T-cell (primary cell): ENCODE measurements at places on chromosomes 6 and 20. TPM values are rescaled to one million over a fixed set of nuclear protein-coding genes. Genes with fewer than 3 reads are reported as not detected.

- H3K4me3 ChIP-seq: no peak overlapping the region
- H3K36me3 ChIP-seq: no peaks in the 10 kb centered on the region
- H3K27ac ChIP-seq: no peak overlapping the region
- H3K4me1 ChIP-seq: no peaks in the 10 kb centered on the region
- peaks cover 2% of the 10 kb centered on the region for H3K27me3 ChIP-seq
Observed at GRCh38 chr20:25549843-25550477, 35.4 kb downstream of the NINL start.

KIF13A gene
- 0.86 TPM for total RNA-seq

GRCh38 chr20:35560105-35560511 lies 18.2 kb downstream of the ERGIC3 start:
- no peaks in the 10 kb centered on the region for H3K4me1 ChIP-seq
- H3K27me3 ChIP-seq: no peaks in the 10 kb centered on the region
- H3K36me3 ChIP-seq: peaks cover 16% of the 10 kb centered on the region
- no peak overlapping the region for H3K27ac ChIP-seq
- no peak overlapping the region for H3K4me3 ChIP-seq

TUBB gene
- 118 TPM for total RNA-seq

DNA sequence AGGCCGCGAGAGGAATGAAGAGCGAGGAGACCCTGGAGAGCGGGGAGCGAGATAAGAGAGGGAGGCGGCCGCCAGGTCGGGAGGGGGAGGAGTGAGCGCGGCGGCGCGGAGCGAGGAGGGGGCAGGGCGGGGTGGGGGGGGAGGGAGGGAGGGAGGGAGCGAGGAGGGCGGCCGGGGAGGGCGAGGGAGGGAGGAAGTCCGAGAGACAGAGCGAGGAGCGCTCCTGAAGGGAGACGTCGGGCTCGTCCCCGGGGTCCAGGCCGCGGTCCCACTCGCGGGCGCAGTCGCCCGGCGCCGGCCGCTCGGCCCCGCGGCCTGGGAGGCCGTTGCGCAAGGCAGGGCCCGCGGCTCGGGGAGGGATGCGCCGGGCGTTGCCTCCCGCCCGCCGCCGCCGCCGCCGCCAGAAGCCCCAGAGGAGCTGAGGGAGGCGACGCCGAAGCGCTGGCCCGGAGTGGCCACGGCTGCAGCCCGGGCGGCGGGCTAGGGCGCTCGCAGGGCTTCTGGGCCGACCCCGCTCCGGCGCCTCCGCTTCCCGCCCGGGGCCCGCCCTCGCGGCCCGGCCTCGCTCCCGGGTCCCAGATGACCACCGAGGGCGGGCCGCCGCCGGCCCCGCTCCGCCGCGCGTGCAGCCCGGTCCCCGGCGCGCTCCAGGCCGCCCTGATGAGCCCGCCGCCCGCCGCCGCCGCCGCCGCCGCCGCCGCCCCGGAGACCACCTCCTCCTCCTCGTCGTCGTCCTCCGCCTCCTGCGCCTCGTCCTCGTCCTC lies at the start of gene FOXF2:
Gene FOXF2 (plus strand): TSS at position 208 of the 764 bp plus-strand sequence. CDS start 372 bp downstream, at position 580.
- DNase-seq: no peak
- H3K36me3 ChIP-seq: no peaks in the 10 kb centered on the region
- no peak within 1 kb of the TSS for H3K27ac ChIP-seq

GRCh38 chr6:13280254-13280653 lies 48.1 kb downstream of the TBC1D7 start:
- DNase-seq: no peak
- H3K27ac ChIP-seq: no peak overlapping the region
- no peaks in the 10 kb centered on the region for H3K36me3 ChIP-seq

- no peak for DNase-seq
- H3K27ac ChIP-seq: no peak overlapping the region
- H3K4me3 ChIP-seq: no peak overlapping the region
- H3K4me1 ChIP-seq: no peaks in the 10 kb centered on the region
- no peaks in the 10 kb centered on the region for H3K27me3 ChIP-seq
Observed at GRCh38 chr6:72081871-72082270, 195.5 kb downstream of the RIMS1 start.

KPNA5 gene
- 43.6 TPM for total RNA-seq

DNA sequence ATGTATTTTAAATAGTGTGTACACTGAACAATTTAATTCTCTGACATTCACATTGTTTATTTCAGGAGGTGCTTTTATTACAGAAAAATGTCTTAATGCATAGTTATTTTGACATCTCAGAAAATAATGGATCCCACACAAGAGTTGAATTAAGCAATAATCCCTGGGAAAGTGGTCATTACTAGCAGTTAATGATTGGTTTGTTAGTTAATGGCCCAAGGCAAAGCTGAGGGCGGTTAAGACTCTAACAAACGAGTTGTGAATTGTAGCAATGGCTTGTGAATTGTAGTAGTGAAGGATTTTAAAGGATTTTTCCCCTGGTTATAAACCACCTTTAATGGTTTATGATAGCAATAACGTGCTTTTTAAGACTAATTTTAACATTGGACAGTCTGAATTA lies 1316.0 kb upstream of the GJE1 start:
- no peaks in the 10 kb centered on the region for H3K4me1 ChIP-seq
- no peak overlapping the region for H3K4me3 ChIP-seq
- H3K36me3 ChIP-seq: no peaks in the 10 kb centered on the region
- H3K27me3 ChIP-seq: no peaks in the 10 kb centered on the region

DNA sequence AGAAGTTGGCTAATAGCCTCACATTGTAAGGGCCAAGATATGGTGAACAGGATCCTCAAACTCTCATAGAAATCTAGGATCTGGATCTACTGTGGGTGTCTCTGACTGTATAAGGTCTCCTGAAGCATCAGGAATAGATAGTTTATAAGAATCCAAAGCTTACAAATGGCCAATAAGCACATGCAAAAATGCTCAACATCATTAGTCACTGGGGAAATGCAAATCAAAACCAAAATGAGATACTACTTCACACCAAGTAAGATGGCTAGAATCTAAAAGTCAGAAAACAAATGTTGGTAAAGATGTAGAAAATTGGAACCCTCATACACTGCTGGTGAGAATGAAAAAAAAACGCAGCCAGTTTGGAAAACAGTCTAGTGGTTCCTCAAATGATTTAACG lies 14.3 kb upstream of the RNF182 start:
- no peaks in the 10 kb centered on the region for H3K27me3 ChIP-seq
- DNase-seq: no peak
- no peak overlapping the region for H3K27ac ChIP-seq

CUL7 gene
- total RNA-seq: 15.9 TPM

TRIM10 gene
- total RNA-seq: not detected

DNA sequence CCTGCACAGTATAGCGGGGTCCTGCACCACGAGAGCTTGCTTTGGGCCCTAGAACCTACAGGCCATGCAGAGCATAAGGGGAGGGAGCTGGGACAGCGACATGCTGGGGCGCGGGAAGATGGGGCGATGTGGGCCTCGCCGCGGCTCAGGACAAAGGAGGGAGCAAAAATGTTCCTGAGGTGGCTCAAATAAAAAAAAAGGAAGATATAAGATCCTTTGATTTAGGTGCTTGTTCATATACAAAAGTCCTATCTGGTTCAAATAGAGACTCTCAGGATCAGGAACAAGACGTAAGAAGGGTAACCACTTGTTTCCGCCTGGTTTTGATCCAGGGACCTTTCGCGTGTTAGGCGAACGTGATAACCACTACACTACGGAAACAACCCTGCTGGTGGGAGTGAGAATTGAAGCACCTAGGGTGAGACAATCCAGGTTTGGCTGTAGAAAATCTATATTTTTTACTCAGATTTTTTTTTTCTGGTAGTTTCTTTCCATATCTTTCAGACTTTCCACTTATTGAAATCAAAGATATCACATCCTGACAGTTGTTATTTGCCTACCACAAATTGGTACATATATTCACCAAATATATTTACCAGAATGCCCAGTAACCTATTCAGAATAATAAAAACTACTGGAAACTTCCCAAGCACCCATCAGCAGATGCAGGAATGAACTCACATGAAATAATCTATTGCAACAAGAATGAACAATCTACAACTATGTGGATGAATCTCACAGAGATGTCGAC lies 177.9 kb upstream of the ZNF184 start:
- H3K4me1 ChIP-seq: no peaks in the 10 kb centered on the region
- H3K27ac ChIP-seq: no peak overlapping the region
- no peak overlapping the region for H3K4me3 ChIP-seq
- DNase-seq: no peak
- H3K27me3 ChIP-seq: peaks cover 40% of the 10 kb centered on the region
- H3K36me3 ChIP-seq: no peaks in the 10 kb centered on the region

GRCh38 chr6:151663559-151663958 lies 143.9 kb upstream of the ESR1 start:
- H3K4me1 ChIP-seq: no peaks in the 10 kb centered on the region
- H3K4me3 ChIP-seq: no peak overlapping the region
- H3K27me3 ChIP-seq: no peaks in the 10 kb centered on the region
- no peak overlapping the region for H3K27ac ChIP-seq
- no peak for DNase-seq

DNA sequence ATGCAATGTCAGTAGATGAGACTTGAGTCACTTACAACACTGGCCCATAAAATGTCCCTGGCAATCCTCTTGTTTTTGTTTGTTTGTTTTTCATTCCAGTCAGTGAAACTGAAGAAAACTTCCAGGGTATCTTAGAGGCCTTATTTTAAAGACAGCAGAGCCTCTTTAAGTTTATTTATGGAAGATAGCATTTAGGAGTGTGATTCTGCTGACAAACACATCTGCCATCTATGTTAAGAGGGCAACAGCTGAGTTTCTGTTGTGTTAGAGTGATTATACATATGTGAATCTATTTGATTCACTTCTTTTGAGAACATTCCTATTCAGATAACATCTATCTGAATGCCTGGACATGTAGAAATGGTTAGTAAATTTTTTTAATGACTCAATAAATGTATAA lies 812.6 kb downstream of the TENT5A start:
- H3K4me1 ChIP-seq: no peaks in the 10 kb centered on the region
- H3K27ac ChIP-seq: no peak overlapping the region
- H3K4me3 ChIP-seq: no peak overlapping the region
- H3K36me3 ChIP-seq: no peaks in the 10 kb centered on the region

LAMA2 gene
- total RNA-seq: 0.62 TPM

GRCh38 chr20:57514273-57514751 lies 10.6 kb downstream of the CTCFL start:
- peak; percentile 17 for DNase-seq
- no peak overlapping the region for H3K27ac ChIP-seq
- no peaks in the 10 kb centered on the region for H3K36me3 ChIP-seq
- no peaks in the 10 kb centered on the region for H3K4me1 ChIP-seq
- no peak overlapping the region for H3K4me3 ChIP-seq
- H3K27me3 ChIP-seq: peaks cover 8% of the 10 kb centered on the region

DNA sequence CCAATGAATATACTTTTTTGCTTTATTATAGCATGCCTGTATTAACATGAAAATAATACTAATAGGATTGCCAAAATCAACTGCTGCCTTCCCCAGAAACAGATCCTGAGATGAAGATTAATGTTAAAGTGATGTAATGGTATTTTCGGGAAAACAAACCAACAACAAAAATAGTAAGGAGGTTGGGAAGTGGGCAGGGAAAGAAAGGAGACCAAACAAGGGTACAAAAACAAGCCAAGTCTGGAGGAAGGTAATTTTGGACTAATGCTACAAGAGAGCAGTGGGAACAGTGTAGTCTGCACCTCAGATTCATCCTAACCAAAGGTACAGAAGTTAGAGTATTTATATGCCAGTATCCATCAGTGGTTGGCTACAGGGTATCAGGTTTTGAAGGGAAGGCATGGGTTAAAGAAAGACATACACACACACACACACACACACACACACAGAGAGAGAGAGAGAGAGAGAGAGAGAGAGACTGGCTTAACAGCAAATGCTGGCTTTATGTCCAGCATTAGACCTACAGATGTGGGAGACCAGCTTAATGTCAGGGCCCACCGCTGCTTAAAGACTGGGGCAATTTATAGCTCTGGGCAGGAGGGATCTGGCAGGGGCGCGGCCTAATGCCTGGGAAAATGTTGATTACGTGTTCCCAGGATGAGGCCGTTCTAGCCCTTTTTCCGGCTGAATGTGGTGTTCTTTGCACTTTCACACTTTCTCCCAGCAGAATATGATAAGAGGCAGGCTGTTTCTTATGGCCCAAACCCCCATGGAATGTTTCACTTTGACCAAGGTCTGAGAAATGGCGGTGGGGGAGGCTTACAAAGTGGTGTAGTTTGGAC lies 3.8 kb upstream of the SLC17A1 start:
- no peak overlapping the region for H3K4me3 ChIP-seq
- H3K27ac ChIP-seq: no peak overlapping the region
- no peaks in the 10 kb centered on the region for H3K27me3 ChIP-seq
- no peaks in the 10 kb centered on the region for H3K36me3 ChIP-seq

TGM3 gene
- not detected for total RNA-seq

GRCh38 chr6:84072442-84072997 lies 38.9 kb downstream of the MRAP2 start:
- DNase-seq: no peak
- H3K36me3 ChIP-seq: no peaks in the 10 kb centered on the region
- H3K27me3 ChIP-seq: peaks cover 5% of the 10 kb centered on the region
- H3K27ac ChIP-seq: no peak overlapping the region

LTB gene
- 576 TPM for total RNA-seq

SDCBP2 gene
- 2.4 TPM for total RNA-seq

ULBP3 gene
- 0.79 TPM for total RNA-seq

- H3K36me3 ChIP-seq: no peaks in the 10 kb centered on the region
- H3K4me3 ChIP-seq: no peak overlapping the region
- DNase-seq: no peak
- no peaks in the 10 kb centered on the region for H3K4me1 ChIP-seq
- no peaks in the 10 kb centered on the region for H3K27me3 ChIP-seq
Observed at GRCh38 chr6:21033575-21034026, 499.3 kb downstream of the CDKAL1 start.

DNA sequence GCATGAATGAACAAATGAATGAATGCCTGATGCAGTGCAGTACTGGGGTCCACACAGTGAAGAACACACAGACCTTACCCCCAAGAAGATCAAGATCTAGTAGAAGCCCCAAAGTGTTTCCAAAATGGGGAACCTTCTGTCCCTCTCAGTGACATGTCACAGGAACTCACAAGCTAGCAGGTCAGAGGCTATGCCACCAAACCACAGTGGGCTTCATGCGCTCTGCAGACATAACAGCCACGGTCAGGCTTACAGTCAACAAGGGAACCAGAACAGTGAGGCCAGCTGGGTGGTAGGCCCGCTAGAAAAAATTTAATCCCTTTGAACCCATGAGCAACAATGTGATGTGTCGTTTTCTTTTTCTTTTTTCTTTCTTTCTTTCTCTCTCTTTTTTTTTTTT lies 20.2 kb upstream of the ARFGEF2 start:
- H3K27me3 ChIP-seq: no peaks in the 10 kb centered on the region
- H3K27ac ChIP-seq: no peak overlapping the region
- no peaks in the 10 kb centered on the region for H3K36me3 ChIP-seq
- no peak for DNase-seq
- H3K4me3 ChIP-seq: no peak overlapping the region

DNA sequence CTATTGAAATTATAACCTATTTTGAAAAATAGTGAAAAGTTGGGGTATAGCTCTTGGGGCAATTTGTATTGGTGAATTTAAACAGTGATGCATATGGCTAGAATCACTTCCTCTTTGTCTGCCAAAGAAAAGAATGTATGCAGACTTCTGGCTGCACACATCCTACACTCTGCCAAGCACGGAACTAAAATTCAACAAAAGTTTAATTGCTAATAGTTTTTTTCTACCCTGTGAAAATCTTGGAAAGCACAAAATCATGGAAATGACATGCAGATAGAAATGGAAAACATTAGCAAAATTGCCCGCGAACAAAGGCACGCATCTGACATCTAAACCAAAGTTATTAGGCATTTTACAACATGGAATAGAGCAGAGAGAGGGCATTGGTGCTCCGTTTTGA lies 106.4 kb upstream of the PDE10A start:
- H3K27ac ChIP-seq: no peak overlapping the region
- no peaks in the 10 kb centered on the region for H3K4me1 ChIP-seq
- peaks cover 7% of the 10 kb centered on the region for H3K27me3 ChIP-seq
- H3K36me3 ChIP-seq: no peaks in the 10 kb centered on the region

NRSN1 gene
- not detected for total RNA-seq
